A549 treated with AZD2906 at 1 μM for 4 hours (cell line): ENCODE measurements at places on chromosomes 16 and 17. TPM values are rescaled to one million over a fixed set of nuclear protein-coding genes. Genes with fewer than 3 reads are reported as not detected.

RARA gene
- 40.7 to 49.5 TPM (median 45.3 TPM) in 5 replicates for total RNA-seq

NUPR1 gene
- total RNA-seq: 10.8 to 18.9 TPM (median 14.9 TPM) in 5 replicates

NGFR gene
- total RNA-seq: 0.95 to 1.1 TPM (median 1.1 TPM) in 5 replicates

CMTM1 gene
- total RNA-seq: 1.1 to 1.6 TPM (median 1.5 TPM) in 5 replicates

SRSF1 gene
- total RNA-seq: 220 to 272 TPM (median 241 TPM) in 5 replicates

HEATR9 gene
- not detected in 5 replicates for total RNA-seq

STH gene
- total RNA-seq: not detected in 5 replicates

KRT36 gene
- total RNA-seq: 0.05 TPM in 1 of 5 replicates, not detected in the others

ZPBP2 gene
- not detected in 5 replicates for total RNA-seq

DPEP2NB gene
- not detected in 5 replicates for total RNA-seq

CHRNB1 gene
- 8.0 to 11.6 TPM (median 10.2 TPM) in 5 replicates for total RNA-seq

OR2C1 gene
- total RNA-seq: not detected in 5 replicates

MYL11 gene
- 0.27 to 0.84 TPM (median 0.45 TPM) in 4 of 5 replicates, not detected in the other for total RNA-seq

KRTAP4-9 gene
- total RNA-seq: not detected in 5 replicates

B9D1 gene
- 45.4 to 49.0 TPM (median 47.0 TPM) in 5 replicates for total RNA-seq

CD7 gene
- 0.16 to 0.24 TPM (median 0.19 TPM) in 4 of 5 replicates, not detected in the other for total RNA-seq

NPIPB6 gene
- 1.2 to 2.3 TPM (median 1.5 TPM) in 5 replicates for total RNA-seq

KRTAP4-6 gene
- total RNA-seq: not detected in 5 replicates

AGRP gene
- 0.17 TPM in 1 of 5 replicates, not detected in the others for total RNA-seq

TPPP3 gene
- 8.4 to 16.1 TPM (median 13.5 TPM) in 5 replicates for total RNA-seq

ASGR1 gene
- total RNA-seq: 0.82 to 1.4 TPM (median 1.2 TPM) in 5 replicates

TAT gene
- total RNA-seq: 0.03 to 0.15 TPM (median 0.05 TPM) in 4 of 5 replicates, not detected in the other

ALOX12 gene
- total RNA-seq: not detected in 5 replicates

TBC1D3K gene
- total RNA-seq: not detected in 5 replicates

SLC52A1 gene
- 0.38 to 0.99 TPM (median 0.79 TPM) in 5 replicates for total RNA-seq

MEIOC gene
- 1.5 to 3.3 TPM (median 2.5 TPM) in 5 replicates for total RNA-seq

JPH3 gene
- 1.4 to 2.3 TPM (median 1.9 TPM) in 5 replicates for total RNA-seq

PERCC1 gene
- not detected in 5 replicates for total RNA-seq

UBN1 gene
- total RNA-seq: 25.8 to 27.0 TPM (median 26.5 TPM) in 5 replicates

KRTAP2-3 gene
- total RNA-seq: 0.18 TPM in 1 of 5 replicates, not detected in the others

SCNN1G gene
- total RNA-seq: 2.6 to 3.4 TPM (median 3.0 TPM) in 5 replicates

SSH2 gene
- 25.5 to 32.3 TPM (median 30.8 TPM) in 5 replicates for total RNA-seq

BRD7 gene
- 45.6 to 60.5 TPM (median 56.2 TPM) in 5 replicates for total RNA-seq

ASGR2 gene
- 0.07 to 0.12 TPM in 2 of 5 replicates, not detected in the others for total RNA-seq

SHISA6 gene
- total RNA-seq: not detected in 5 replicates

MLX gene
- total RNA-seq: 58.2 to 62.5 TPM (median 61.8 TPM) in 5 replicates

NOMO2 gene
- 97.6 to 102 TPM (median 101 TPM) in 5 replicates for total RNA-seq

GPR139 gene
- not detected in 5 replicates for total RNA-seq

NTHL1 gene
- 36.2 to 51.1 TPM (median 47.9 TPM) in 5 replicates for total RNA-seq

TBC1D3B gene
- total RNA-seq: 1.8 to 3.6 TPM (median 3.1 TPM) in 5 replicates

EVPL gene
- 11.9 to 18.5 TPM (median 17.2 TPM) in 5 replicates for total RNA-seq

FBXL16 gene
- total RNA-seq: 15.0 to 21.8 TPM (median 15.8 TPM) in 5 replicates

TMIGD1 gene
- not detected in 5 replicates for total RNA-seq

ZNF207 gene
- 213 to 238 TPM (median 223 TPM) in 5 replicates for total RNA-seq

GCGR gene
- 0.14 to 0.55 TPM (median 0.34 TPM) in 5 replicates for total RNA-seq

WSCD1 gene
- 1.5 to 3.6 TPM (median 3.3 TPM) in 5 replicates for total RNA-seq

MMP15 gene
- 45.8 to 63.1 TPM (median 61.8 TPM) in 5 replicates for total RNA-seq

CSH1 gene
- not detected in 5 replicates for total RNA-seq

SPATA20 gene
- 65.1 to 85.9 TPM (median 81.4 TPM) in 5 replicates for total RNA-seq

ZSWIM7 gene
- total RNA-seq: 40.5 to 50.4 TPM (median 47.4 TPM) in 5 replicates

KRT40 gene
- not detected in 5 replicates for total RNA-seq

SEPTIN12 gene
- total RNA-seq: 0.24 TPM in 1 of 5 replicates, not detected in the others

PRAC1 gene
- not detected in 5 replicates for total RNA-seq

CDH16 gene
- total RNA-seq: 7.0 to 10.5 TPM (median 9.9 TPM) in 5 replicates

IL34 gene
- total RNA-seq: 0.26 to 0.63 TPM (median 0.52 TPM) in 5 replicates

ADAP2 gene
- total RNA-seq: 2.2 to 5.9 TPM (median 2.6 TPM) in 5 replicates

SP6 gene
- 7.6 to 7.8 TPM (median 7.7 TPM) in 5 replicates for total RNA-seq

LPO gene
- 0.06 to 0.10 TPM (median 0.08 TPM) in 4 of 5 replicates, not detected in the other for total RNA-seq
